ENCODE measurements at places on chromosomes 1 and 21.

- no peak for DNase-seq
These were observed 73.4 kb upstream of the MCOLN3 start for GRCh38 chr1:85121744-85122143.

- DNase-seq: no peak
These were observed 73.7 kb downstream of the EPHB2 start for GRCh38 chr1:22784317-22784716.

DNA sequence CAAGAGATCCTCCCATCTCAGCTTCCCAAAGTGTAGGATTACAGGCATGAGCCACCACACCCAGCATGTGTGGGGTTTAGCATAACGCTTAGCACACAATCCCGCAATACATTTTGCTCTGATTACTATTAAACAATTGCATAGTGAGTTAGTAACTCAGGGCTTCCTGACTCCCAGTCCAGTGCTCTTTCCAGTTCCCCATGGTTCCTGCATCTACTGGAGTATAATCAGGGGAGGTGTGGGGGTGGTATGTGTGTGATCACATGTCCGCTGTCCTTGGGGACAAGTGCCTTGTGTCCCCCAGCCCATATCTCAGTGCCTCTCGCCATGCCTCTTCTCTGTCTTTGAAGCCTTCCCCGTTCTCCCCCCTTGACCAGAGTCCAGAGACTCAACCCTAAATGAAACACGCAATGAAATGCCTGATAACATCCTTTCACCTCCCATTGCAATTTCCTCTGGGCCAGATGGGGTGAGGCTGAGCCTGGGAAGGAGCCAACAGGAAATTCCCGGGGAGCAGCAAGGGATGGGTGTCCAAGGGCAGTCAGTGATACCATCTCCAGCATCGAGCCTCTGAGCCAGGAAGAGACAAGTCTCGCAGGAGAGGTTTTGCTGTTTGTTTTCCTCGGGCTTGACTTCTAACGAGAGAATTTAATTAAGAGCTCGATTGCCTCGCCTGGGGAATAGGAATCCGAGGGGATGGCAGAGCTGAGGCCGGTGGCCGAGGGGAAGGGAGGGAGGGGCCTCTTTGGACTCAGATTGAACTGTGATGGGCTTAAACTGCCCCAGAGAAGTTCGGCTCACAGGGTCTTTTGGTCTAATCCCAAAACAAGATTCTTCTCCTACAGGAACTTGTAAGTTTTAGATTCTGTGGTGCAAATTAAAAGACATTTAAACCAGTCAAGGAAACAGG is 7.7 kb upstream of the HTR1D start:
- DNase-seq: peak; percentile 83

- peak; percentile 66 for DNase-seq
These were observed 67.1 kb downstream of the KCNJ15 start for GRCh38 chr21:38323721-38324531.

- DNase-seq: peak; percentile 66
These were observed 69.0 kb downstream of the SLC35A3 start for GRCh38 chr1:100038660-100039287.

DNA sequence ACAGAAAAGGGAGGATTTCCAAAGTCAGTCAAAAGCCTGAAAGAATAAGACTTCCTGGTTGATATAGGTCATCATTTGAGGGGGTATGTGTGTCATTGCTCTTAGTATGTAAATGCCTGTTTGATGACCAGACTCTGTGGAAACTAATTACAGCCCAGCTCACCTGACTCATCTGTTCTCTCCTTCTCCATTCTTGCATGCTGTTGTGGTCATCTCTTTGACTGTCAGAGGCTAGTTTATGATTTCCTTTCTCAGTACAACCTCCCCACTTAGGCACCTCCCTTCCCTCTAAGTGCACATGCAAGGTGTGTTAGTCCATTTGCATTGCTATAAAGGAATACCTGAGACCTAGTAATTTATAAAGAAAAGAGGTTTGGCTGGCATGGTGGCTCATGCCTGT is 2.4 kb upstream of the C1orf116 start:
- peak; percentile 58 for DNase-seq

DNA sequence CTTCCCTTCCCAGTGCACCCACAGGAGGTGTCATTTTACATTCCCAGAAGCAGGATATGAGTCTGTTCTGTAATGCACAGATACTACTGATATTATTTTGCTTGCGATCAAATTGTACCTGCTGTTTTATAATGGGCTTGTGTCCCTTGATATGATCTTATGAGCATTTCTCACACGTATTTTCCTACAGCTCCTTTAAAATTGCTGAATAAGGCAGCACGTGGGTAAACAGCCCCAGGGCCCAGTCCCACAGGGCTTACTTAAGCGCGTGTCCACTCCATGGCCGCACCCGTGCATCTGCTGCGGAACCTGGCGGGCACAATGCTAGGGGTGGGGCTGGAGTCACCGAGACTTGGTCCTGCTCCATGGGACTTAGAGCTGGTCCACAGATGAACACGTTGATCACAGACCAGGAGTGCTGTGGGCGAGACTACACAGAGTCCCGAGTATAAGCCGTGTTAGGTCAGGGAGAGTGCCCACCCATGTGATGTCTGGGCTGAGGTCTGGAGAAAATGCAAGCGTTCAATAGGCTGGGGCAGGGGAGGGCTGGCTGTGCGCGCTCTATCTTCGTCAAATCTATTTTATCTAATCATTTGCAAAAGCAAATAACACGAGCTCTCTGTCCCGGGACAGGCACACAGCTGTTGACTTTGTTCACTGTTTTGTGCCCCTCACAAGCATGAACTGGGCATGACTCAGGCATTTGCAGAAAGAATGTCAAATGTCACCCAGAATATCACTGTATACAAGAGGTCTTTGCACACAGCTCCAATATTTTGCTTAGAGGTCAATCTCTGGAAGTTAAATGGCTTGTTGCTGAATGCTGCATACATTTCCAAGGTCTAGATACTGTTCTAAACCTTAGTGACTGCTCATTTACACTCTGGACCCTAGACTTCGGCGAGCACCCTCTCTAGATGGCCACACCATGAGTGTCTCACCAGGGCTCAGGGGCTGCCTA is 119.3 kb downstream of the CRYAA start:
- no peak for DNase-seq

GRCh38 chr1:25871704-25872494 is 3.6 kb downstream of the PAQR7 start:
- DNase-seq: no peak

GRCh38 chr1:3654549-3655281 is 2.4 kb downstream of the TP73 start:
- DNase-seq: no peak

GRCh38 chr1:37858931-37859506 is 373 bp downstream of the MTF1 start:
- peak; percentile 59 for DNase-seq

DNA sequence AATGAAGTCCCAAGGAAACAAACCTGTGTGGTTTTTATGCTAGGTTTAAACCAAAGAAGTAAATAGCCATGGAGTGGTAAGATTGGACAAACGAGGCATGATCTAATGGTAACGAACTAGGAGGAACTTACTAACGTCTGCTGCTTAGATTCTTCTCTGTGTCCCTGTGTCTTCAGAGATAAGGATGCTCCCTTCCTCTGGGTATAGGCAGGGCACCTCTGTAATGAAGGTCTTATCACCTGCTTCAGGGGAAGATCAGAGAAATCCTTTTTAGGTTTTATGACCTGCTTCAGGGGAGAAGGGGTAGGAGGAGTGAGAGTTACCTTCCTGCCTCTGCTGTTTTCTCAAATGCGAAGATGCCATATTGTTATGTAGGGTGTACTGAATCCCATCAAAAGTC is 214.9 kb upstream of the L1TD1 start:
- DNase-seq: no peak

DNA sequence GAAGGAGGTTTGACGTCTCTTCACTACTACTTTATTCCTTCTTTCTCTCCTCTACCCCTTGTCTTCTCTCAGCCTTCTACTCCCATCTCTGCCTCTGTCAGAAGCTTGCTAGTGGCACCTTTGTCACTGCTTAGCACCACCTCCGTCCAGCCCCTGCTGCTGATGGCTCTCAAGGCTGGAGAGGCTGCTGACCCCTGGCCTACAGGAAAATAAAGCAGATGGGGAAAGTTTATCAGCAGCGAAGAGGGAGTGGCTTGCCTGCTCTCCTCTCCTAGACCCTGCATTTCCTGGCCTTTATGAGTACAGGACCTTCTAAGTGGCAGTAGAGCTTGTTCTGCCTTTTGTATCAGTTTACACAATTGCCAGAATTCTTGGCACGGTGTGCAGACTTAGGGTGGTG is 27.0 kb downstream of the PROX1 start:
- no peak for DNase-seq

GRCh38 chr1:22114083-22115012 is 28.5 kb downstream of the WNT4 start:
- no peak for DNase-seq

DNA sequence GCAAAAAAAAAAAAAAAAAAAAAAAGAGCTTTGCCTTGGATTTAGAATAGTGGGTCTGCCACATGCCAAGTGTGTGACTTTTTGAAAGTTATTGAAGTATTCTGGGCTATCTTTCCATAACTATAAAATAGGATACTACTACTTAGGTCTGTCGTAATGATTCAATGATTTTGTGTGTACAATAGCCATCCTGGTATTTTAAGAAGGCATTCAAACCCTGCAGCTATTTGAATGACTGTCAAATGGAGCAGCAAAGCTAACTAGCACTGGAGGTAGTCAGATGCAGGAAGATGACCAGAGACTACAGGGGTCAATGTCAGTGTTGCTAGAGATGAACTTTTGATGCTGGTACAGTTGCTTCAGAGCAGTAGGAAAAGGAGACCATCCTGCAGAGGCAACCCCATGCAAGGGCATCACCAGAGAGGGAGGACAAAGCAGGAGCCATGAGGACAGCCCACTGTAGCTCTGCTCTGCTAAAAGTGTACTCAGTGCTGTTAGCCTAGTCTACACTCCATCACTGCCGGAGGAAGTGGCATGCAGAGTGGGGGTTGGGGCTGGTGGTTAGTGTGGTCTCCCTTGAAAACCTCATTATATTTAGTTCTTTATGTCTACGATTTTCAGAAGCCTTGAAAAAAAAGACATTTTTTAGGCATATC is 29.0 kb downstream of the DUSP10 start:
- DNase-seq: no peak

DNA sequence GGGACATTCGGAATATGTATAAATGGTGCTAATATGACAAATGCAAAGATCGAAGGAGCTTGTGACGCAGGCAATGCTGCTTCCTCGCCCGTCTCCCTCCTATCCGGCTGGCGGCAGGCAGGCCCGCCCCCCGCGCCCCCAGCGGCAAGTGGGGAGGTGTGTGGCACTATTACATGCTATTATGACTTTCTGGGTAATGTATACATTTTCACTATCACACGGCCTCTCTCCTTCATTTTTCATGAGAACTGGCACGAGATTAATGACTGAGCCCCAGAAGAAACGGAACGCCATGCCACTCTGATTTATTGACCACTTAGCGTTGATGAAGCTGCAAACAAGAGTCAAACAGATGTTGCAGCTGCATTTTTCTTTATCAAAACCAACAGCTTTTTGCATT is 138.9 kb upstream of the VAMP3 start:
- DNase-seq: no peak

DNA sequence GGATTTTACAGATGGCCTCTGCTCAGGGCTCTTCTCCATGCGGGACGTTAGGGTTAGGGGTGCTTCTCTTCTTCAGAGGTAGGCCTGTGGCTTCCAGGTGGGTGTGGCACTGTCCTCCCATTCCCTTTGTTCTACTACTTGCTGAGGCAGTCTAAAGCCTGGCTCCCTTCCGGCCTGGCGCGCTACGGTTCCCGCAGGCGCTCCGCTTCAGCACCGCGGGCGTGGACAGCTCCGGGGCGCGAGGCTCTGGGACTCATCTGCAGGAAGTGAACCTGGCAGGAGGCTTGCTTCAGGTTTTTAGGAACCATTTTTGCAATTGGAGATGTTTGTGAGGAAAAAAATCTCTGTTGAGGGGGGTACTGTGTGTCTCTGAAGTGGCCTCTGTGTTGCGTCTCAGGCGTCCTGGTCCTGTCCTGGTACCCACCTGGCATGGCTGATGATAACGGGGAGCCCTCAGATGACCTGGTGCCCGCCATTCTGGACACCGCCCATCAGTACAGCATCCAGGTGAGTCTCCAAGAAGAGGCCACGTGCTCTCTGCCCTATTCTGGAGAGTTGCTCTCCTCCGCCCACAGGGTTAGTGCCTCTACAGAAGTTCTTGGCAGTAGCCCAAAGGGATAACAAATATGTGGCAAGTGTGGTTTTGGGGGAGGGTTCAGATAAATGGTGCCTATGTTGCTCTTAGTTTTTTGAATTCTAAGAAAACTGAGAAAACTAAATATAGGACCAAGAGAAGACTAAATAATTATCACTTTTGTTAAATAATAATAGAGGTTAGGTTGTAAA is 1.9 kb downstream of the MANEAL start:
- DNase-seq: peak; percentile 77

GRCh38 chr1:198575292-198575691 is 34.8 kb upstream of the ATP6V1G3 start:
- no peak for DNase-seq

DNA sequence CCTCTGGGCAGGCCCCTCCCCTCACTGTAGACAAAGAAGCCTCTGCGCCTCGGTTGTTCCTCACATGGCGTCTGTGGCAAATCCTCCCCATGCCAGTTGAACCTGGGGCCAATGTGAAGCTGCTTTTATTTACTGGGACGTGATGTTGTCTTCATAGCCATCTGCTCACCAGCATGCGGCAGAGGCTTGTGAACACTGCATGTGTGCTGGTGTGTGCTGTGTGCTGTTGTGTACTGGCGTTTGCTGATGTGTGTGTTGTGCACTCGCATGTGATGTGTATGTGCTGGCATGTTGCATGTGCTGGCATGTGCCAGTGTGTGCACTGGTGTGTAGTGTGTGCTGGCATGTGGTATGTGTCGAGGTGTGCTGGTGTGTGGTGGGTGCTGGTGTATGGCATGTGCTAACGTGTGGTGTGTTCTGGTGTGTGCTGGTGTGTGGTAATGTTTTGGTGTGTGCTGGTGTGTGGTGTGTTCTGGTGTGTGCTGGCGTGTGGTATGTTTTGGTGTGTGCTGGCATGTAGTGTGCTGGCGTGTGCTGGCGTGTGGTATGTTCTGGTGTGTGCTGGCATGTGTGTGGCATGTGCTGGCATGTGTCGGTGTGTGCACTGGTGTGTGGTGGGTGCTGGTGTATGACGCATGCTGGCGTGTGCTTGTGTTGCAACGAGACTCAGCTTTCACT is 37.2 kb upstream of the TRAPPC10 start:
- no peak for DNase-seq

DNA sequence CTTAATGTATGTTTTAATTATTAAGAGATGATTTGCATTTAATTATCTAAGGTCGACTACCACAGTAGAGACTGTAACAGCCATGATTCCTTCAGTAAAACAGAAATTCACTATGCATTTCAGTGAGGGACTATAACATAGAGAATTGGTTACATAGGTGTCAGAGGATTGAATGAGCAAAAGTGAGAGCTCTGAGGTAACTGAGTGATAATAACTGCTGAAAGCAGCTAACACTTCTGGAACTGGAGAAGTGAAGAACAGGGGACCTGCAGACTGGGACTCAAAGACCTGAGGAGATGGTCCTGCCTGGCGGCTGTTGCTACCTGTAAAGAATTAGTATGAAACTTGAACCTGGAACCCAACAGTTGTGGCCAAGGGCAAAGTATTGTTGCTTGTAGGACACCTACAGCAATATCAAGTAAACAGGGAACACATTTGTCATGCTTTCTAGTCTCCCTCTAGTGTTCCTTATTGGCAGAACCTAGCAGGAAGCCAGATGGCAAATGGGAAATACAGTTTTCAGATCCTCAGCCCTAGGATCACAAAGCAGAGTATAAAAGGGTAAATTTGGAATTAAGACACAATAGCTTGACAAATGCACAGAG is 110.6 kb downstream of the HS2ST1 start:
- DNase-seq: peak; percentile 37

Data from AG20443 (cell line).